ENCODE measurements at places on chromosomes 12 and 14.

DNA sequence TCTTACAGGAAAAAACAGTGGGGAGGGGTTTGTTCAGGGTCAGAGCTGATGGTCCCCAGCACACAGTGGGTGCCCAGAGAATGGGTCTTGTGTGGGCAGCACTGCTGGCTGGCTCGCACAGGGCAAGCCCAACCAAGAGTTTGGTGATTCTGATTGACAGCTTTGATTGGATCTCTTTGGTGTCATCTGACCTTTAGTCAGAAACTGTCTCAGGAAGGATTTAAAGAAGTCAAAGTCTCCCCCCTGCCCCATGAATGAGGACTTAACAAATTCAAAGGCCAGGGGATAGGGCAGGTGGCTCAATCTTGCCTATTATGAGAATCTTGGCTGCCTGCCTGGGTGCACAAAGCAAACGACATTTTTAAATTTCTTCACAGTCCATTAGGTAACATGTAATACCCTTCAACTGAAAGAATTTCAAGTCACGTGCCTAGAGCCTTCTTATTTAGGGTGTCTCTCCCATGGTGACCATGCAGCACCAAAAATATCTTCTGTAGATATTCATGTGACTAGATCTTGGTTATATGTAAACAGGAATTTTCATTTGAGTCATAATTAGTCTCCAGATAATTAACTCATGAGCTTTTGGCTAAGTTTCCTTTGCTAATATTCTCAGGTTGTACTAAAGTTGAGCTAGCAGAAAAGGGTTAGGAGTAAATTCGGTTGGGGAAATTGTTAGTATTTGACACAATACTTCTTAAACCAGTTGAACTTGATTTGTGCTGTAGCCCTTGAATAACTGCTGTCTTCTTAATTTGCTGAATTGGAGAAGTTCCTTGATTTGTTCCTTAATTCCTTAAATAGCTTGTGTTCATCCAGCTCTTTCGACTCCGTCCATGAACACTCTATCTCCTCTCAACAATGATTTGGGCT lies 54.5 kb upstream of the HECTD1 start:
- DNase-seq = peak; percentile 75

DNA sequence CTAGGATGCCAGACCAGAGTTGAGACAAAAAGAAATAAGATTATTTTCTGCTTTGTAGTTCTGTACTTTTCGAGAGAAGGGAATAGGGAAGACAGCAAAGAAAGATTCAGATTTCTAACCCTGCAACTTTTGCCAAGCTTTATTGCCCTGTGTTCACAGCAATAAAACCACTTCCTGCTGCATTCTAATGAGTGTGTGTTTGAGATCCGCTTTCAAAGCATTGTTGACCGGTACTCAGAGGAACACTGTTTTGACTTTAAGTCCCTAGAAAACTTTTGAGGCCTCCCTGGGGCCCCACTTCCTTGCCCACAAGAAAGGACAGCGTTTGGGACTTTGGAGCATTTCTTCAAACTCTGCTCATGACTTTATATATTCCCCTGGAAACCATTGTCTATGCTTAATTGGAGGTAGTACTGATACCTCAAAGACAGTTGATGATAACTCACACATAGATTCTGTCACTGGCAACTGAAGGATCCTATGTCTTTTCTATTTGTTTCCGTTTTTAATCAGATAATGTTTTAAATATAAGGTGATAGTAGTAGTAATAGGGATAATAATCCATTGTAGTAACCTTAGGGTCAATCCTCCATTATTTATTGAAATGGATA lies 1.3 kb downstream of the RNASE6 start:
- no peak for DNase-seq

GRCh38 chr12:8452036-8452435 lies 3.7 kb upstream of the CLEC6A start:
- DNase-seq = no peak

DNA sequence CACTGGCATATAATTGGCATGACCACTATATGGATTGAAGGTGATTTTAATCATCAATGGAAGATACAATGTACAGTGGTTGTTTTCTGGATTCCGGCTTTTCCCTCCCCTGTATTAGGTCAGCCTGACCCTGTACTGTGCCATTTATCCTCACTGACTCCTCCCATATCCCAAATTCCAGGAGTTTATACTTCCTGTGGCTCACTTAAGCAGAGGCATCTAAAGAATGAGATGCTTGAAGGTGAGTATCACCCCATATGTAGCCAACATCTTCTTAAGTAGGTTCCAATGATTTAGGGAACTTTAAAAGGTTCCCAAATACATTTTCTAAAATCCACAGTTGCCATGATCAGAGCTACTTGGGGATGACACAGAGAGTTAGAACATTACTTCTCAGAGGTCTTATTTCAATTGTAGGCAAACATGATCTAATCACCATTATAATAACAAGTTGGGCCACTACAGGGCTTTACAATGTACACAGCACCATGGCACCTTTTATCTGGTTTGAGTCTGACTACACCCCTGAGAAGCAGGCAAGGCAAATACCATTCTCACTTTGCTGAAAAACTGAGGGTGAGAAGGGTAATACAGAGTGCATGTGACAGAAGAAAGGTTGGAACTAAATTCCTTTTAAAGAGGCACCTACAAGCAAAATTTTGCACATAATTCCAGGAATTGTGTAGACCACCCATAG lies 212.3 kb upstream of the GARIN6 start:
- DNase-seq = no peak

GRCh38 chr12:107275530-107275929 lies 182.2 kb upstream of the CRY1 start:
- DNase-seq = no peak

GRCh38 chr14:74563586-74564159 lies 48.4 kb downstream of the LTBP2 start:
- DNase-seq = no peak

GRCh38 chr12:103793046-103793445 lies 48.0 kb downstream of the NT5DC3 start:
- DNase-seq = no peak

GRCh38 chr12:12081836-12082497 lies 11.2 kb downstream of the BCL2L14 start:
- DNase-seq = peak; percentile 68

- no peak for DNase-seq
Observed at GRCh38 chr14:105126981-105127329, 41.6 kb downstream of the JAG2 start.

- no peak for DNase-seq
Observed at GRCh38 chr12:71581206-71581605, 82.4 kb downstream of the ZFC3H1 start.

DNA sequence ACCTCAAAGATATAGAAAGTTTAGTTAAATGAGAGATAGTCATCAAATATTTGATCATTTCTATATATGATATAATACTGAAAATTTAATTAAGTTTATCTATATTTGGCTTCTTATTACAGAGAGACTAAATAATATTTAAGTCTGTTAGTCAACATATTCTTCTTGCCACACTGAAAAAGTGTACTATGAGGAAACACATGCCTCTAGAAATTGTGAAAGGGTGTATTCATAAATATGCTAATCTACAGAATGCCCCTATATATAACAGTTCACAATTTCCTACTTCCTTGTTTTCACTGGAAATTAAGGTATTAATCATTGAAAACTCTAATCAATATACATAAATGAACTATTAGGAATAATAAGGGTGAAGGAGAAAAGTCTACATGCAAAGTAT lies 31.4 kb upstream of the ETV6 start:
- DNase-seq = no peak

DNA sequence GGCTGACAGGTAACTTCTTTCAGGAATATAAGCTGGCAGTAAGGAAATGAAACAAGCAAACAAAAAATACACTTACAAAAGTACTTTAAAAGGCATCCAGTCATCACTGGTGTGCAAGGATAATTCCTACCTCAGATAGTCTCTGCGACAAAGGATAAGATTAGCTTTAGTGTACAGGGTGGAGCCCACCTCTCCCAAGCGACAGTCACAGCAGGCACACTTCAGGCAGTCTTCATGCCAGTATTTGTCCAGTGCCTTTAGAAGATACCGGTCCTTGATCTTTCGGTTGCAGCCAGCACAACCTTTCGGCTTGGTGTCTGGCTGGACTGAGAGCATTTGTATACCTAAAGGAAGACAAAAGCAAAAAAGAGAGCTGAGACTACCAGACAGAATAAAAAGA lies 5.4 kb downstream of the LMO3 start:
- DNase-seq = no peak

Measured in fibroblast of the aortic adventitia (primary cell).